Osteocyte (in vitro differentiated cells): ENCODE measurements at places on chromosomes 12 and 14. TPM values are rescaled to one million over a fixed set of nuclear protein-coding genes. Genes with fewer than 3 reads are reported as not detected.

GRCh38 chr12:118315821-118316220, 56.9 kb downstream of the TAOK3 start:
- no peaks in the 10 kb centered on the region for H3K27me3 ChIP-seq
- peaks cover 32% of the 10 kb centered on the region for H3K4me1 ChIP-seq
- peak overlapping the region; percentile 52 for H3K27ac ChIP-seq

GRCh38 chr12:67068761-67069450, 200.3 kb upstream of the CAND1 start:
- peaks cover 20% of the 10 kb centered on the region for H3K4me1 ChIP-seq
- no peak for DNase-seq
- H3K36me3 ChIP-seq = no peaks in the 10 kb centered on the region
- H3K4me3 ChIP-seq = peak overlapping the region; percentile 86

GRCh38 chr14:76136476-76137110, 15.1 kb upstream of the GPATCH2L start:
- peaks cover 12% of the 10 kb centered on the region for H3K4me1 ChIP-seq
- H3K4me3 ChIP-seq = no peak overlapping the region
- DNase-seq = no peak

DNA sequence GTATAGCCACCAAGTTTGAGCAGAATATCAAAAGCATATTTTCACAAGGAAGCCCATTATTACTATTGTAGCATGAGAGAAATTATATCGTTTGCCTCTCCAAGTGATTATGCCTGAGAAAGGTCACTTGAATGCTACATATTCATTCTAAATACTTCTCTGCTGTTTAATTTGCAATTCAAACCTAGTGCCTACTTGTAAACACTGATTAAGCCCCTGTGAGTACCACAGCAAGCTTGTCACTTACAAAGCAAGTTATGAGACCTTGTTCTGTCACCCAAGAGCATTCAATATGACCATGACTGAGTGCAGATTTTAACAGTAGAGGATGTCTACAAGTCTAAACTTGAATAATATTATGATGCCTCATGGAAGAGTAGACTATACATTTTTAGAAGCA, 124.7 kb upstream of the SSTR1 start:
- no peaks in the 10 kb centered on the region for H3K4me1 ChIP-seq
- no peak overlapping the region for H3K4me3 ChIP-seq
- H3K27ac ChIP-seq = no peak overlapping the region
- no peaks in the 10 kb centered on the region for H3K27me3 ChIP-seq
- H3K36me3 ChIP-seq = no peaks in the 10 kb centered on the region

DNA sequence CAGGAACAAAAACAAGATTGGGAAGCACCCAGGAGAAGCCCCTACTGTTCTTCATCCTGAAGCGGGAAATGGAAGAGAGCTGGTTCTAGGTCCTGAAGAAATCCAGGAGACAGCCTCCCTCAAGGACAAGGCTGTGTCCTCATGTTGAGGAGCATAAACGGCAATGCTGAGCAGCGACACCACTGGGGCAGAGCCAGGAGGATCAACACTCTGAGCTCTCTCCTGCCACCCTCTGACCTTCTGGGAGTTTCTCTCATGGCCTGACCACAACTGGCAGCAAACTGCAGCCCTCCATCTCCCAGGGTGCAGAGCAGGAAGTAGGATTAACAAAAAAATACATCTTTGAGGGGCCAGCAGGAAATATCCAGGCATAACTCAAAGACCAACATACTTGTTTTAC, 1292.2 kb upstream of the TMEM132C start:
- H3K27ac ChIP-seq = no peak overlapping the region
- no peak for DNase-seq
- H3K36me3 ChIP-seq = no peaks in the 10 kb centered on the region

- peaks cover 8% of the 10 kb centered on the region for H3K4me1 ChIP-seq
- H3K27me3 ChIP-seq = peaks cover 5% of the 10 kb centered on the region
- no peak overlapping the region for H3K4me3 ChIP-seq
- H3K36me3 ChIP-seq = peaks cover 23% of the 10 kb centered on the region
Measured at GRCh38 chr14:96077983-96078624, 38.9 kb downstream of the C14orf132 start.

- no peaks in the 10 kb centered on the region for H3K36me3 ChIP-seq
- peaks cover 12% of the 10 kb centered on the region for H3K4me1 ChIP-seq
- no peak overlapping the region for H3K4me3 ChIP-seq
- H3K27ac ChIP-seq = no peak overlapping the region
Measured at GRCh38 chr14:65359503-65359902, 53.0 kb upstream of the FUT8 start.

- H3K4me1 ChIP-seq = peaks cover 66% of the 10 kb centered on the region
- H3K36me3 ChIP-seq = no peaks in the 10 kb centered on the region
- no peak for DNase-seq
- H3K27ac ChIP-seq = peak overlapping the region; percentile 80
- no peaks in the 10 kb centered on the region for H3K27me3 ChIP-seq
Measured at GRCh38 chr14:22549981-22550673, 38.9 kb downstream of the DAD1 start.

GRCh38 chr14:61803755-61804154, 41.5 kb downstream of the SNAPC1 start:
- peaks cover 12% of the 10 kb centered on the region for H3K4me1 ChIP-seq
- no peak overlapping the region for H3K4me3 ChIP-seq
- DNase-seq = no peak
- no peak overlapping the region for H3K27ac ChIP-seq
- H3K36me3 ChIP-seq = no peaks in the 10 kb centered on the region

- no peaks in the 10 kb centered on the region for H3K36me3 ChIP-seq
- no peak overlapping the region for H3K27ac ChIP-seq
- peaks cover 8% of the 10 kb centered on the region for H3K27me3 ChIP-seq
Measured at GRCh38 chr12:120677765-120678473, 9.0 kb upstream of the MLEC start.

ZFC3H1 gene
- 38.8 and 49.7 TPM in 2 replicates for total RNA-seq

SOAT2 gene
- total RNA-seq = not detected in 2 replicates

CATSPERB gene
- total RNA-seq = not detected in 2 replicates

TSPAN11 gene
- total RNA-seq = 8.4 and 9.2 TPM in 2 replicates

UBE3B gene
- 33.0 and 37.0 TPM in 2 replicates for total RNA-seq

KRT73 gene
- not detected in 2 replicates for total RNA-seq

ANO4 gene
- total RNA-seq = 0.18 and 0.48 TPM in 2 replicates

FOXG1 gene
- total RNA-seq = not detected in 2 replicates
